ENCODE measurements at places on chromosomes 2 and 18. TPM values are rescaled to one million over a fixed set of nuclear protein-coding genes. Genes with fewer than 3 reads are reported as not detected.

GRCh38 chr18:54043484-54044251 lies 180.8 kb downstream of the MBD2 start:
- DNase-seq, result no peak

DNA sequence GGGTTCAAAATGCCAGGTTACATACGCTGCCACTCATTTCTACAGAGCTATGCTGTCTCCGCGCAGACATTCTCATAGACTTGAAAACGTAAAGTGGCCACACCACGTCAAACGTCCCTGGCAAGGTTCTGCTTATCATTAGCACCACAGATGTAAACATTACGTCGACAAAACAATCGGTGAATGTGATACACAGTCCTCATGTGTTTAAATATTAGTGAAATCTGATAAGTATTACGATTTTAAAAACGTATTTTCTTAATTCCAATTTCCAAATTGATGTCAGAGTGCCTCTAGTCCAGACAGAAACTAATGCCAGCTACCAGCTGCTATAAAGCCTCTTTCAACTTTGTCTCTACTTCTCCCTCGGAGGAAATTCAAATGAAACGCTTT lies 1.2 kb downstream of the STK17B start:
- DNase-seq, result peak; percentile 58

GRCh38 chr2:46780801-46781445 lies 134.7 kb downstream of the MCFD2 start:
- no peak for DNase-seq

- no peak for DNase-seq
These were observed 213.0 kb downstream of the PIEZO2 start for GRCh38 chr18:10936176-10937053.

- no peak for DNase-seq
These were observed 307.3 kb downstream of the GBX2 start for GRCh38 chr2:235860871-235861270.

DNA sequence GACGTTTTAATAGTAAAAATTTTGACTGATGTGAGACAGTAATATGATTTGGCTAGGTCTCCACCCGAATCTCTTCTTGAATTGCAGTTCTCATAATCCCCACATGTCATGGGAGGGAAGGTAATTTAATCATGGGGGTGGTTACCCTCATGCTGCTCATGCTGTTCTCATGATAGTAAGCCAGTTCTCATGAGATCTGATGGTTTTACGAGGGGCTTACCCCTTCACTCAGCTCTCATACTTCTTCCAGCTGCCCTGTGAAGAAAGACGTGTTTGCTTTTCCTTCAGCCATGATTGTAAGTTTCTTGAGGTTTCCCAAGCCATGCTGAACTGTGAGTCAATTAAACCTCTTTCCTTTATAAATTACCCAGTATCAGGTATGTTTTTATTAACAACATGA lies 327.0 kb upstream of the CDH7 start:
- DNase-seq, result no peak

DNA sequence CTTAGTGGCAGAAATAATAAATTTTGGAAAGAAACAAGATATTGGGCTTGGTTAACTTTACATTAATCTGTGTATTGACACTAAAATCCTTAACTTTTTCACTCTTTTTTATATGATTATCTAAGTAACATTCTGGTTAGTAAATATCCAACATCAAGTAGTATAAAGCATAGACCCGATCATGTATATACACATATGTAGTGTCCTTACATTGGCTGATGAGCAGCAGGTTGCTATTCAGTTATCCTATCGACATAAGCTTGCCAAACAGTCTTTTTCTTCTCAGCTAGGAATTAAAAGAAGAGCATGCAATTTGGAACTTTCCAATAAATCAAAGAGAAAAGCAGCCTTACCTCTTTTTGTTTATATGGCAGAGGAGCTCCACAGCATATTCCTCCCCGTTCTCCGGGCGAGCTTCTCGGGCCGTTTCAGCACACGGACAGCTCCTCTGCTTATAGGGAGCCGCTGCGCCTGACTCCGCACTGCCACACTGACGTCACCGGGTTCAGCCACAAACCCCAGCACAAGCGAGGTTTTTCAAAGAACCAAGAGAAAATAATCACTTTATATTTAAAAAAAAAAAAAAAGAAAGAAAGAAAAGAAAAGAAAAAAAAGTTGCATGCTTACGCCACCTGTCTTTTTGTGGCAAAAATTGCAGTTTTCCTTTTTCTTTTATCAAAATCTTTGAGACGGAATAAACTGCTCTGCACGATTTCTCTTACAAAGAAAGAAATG lies at the start of gene SCG2:
SCG2 (minus strand) TSS at position 430 of the 735 bp plus-strand sequence. CDS start 3,079 bp downstream, outside the sequence.
- peak; percentile 51 for DNase-seq

- DNase-seq, result no peak
These were observed 35.1 kb downstream of the MYO7B start for GRCh38 chr2:127570282-127571250.

- DNase-seq, result no peak
These were observed 69.5 kb downstream of the EPAS1 start for GRCh38 chr2:46366668-46367052.

DNA sequence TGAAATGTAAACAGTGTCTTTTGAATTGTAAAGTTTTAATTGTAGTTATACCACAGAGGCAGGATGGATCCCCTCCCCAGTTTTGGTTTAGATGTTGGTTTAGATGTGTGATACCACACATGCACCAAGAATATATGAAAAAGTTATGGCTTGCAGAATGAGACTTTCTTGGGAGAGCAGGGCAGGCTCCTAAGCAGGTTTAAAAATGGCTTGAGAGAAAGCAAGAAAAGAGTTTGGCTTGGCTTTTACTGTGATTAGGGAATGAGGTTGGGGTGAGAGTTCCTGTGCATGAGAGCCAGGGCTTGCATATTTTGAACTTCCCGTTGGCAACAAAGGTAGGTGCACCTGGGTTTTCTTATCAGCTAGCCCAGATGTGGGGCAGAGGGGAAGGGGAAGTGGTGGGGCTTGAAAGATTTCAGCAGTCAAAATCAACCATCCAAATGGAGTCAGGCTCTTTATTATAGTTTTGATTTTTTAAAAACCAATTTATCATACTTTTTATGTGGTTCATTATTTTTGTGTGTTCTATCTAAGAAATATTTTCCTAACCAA lies 246.9 kb downstream of the MTX2 start:
- DNase-seq, result no peak

DNA sequence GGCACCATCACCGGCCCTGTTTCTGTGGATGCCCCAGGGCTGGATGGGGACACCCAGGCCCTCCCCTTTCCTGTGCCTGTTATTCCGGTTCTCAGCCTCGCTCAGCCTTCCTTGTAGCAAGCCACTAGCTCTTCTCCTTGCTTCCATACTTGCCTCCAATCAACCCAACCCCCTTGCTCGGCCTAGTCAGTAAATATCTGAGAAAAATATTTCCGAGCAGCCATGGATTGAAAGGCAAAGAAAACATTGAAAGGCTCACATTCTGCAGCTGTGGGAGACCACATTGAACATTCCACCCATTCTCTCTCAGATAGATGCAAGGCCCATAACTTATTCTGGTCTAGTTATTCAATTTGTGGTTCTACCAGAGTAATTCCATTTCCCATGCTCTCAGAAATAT lies 114.9 kb downstream of the SPP2 start:
- DNase-seq, result no peak

DNA sequence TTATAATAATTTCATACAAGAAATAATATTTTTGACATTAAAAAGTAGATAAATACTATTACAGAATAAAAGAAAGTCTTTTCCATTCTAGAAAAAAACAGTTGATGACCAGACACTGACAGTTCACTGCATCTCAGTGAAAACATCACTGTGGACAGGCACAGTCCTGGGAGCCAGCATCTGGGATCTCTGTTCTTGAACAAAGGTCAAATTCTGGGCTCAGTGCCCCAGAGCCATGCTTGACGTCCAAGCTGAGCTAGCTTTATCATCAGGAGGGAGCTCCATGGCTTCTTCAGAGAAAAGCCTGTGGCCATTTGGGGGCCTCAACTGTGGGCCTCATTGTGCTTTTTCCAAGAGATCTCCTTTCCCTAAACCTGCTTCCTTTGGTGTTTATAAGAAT lies 86.1 kb upstream of the SRD5A2 start:
- DNase-seq, result no peak

- DNase-seq, result no peak
These were observed 574 bp upstream of the NCL start for GRCh38 chr2:231464576-231465540.

- DNase-seq, result no peak
These were observed at the start of gene CRYGA for GRCh38 chr2:208163489-208163888. Gene CRYGA (minus strand): TSS chr2:208163589. CDS start chr2:208163556, 33 bp downstream.

DNA sequence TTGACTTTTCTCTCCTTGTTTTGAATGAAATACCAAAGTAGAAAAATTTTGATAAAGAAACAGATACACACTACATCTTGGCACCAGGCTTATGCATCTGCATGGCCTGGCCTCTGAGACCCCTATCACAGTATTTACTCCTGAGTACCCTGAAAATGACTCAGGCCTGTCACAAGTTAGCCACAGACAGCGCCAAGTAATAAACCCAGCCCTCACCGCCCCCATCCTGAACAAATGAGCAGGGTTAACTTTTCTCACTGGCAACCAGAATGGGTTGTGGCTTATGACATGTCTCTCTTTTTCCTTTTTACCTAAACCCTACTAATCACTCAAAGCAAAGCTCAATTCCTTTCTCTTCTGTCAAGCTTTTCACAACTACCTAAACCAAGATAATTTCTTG lies 35.3 kb downstream of the SPRED2 start:
- no peak for DNase-seq

DNA sequence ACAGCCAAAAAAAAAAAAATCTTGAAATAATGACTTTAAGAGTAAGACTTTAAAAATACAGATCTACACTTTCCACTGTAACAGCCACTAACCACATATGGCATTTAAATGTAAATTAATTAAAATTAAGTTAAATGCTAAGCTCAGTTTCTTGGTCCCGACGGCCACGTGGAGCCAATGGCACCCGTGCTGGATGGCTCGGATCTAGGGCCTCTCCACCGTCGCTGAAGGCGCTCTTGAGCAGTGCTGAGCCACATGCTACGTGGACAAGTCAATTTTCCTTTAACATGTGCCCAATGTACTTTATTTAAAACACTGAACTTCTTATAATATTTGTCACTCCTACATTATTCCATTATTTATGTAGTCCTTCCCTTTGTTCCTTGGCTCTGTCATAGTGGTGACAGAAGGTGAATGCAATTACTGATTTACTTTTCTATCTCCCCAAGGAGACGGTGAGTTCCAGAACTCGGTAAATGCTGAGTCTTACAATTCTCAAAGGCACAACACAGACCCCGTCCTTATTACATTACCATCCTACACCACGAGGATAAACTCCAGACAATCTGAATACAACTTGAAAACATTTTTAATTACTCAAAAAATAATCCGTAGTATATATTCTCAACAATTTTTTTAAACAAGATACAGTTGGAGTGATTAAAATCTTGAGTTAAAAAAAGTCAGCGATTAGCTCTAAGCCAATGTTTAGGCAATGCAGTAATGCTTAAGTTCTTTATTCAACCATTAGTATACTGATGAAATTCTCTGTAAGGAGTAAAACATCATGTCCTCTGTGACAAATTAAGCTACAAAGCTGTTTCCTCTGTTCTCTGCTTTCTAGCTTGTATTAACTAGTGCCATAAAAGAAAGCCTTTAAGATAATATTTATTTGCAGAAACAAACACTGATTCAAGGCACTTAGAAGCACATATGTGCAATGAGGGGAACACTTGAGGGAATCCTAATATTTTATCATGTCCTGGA lies 95.1 kb downstream of the AFF3 start:
- DNase-seq, result no peak

GMPPA gene
- total RNA-seq, result 36.8 TPM

CFC1 gene
- total RNA-seq, result not detected

FAM124B gene
- total RNA-seq, result not detected

ASIC4 gene
- total RNA-seq, result 0.17 TPM

TPO gene
- total RNA-seq, result 0.12 TPM

TCF7L1 gene
- total RNA-seq, result not detected

REG3G gene
- not detected for total RNA-seq

HAAO gene
- total RNA-seq, result not detected

CHRND gene
- total RNA-seq, result 0.05 TPM

SLC19A3 gene
- 12.3 TPM for total RNA-seq

LOXL3 gene
- 2.9 TPM for total RNA-seq

SOX11 gene
- total RNA-seq, result 0.03 TPM

GCFC2 gene
- total RNA-seq, result 34.8 TPM

CRYBA2 gene
- total RNA-seq, result not detected

RESP18 gene
- not detected for total RNA-seq

CAPN14 gene
- total RNA-seq, result not detected

IGFBP5 gene
- total RNA-seq, result 0.82 TPM

All from NCI-H460 (cell line).